Eye (tissue), 1 donor: ENCODE measurements at places on chromosomes 6 and 20.

DNA sequence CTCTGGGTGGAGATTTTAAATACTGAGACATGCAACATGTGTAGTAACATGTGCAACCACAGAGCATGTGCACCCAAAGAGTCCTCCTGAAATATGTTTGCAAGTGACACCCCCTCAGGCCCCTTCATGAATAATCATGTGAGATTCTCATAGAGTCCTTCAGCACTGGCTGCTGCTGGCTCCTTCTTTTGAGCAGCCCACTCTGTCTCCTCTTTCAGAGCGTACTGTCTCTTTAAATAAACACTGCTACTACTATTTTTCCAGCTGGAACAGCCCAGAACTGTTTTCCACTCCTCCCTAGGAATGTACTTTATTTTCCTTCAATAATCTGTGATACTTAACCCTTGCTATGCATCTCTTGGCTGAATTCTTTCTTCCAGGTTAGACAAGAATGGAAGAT, 42.0 kb downstream of the HLA-DRB5 start:
- no peak for DNase-seq

GRCh38 chr6:29763491-29764289, 40.5 kb downstream of the HLA-F start:
- no peak for DNase-seq

- no peak for DNase-seq
Measured at GRCh38 chr20:62646851-62647520, 4.7 kb downstream of the SLCO4A1 start.

DNA sequence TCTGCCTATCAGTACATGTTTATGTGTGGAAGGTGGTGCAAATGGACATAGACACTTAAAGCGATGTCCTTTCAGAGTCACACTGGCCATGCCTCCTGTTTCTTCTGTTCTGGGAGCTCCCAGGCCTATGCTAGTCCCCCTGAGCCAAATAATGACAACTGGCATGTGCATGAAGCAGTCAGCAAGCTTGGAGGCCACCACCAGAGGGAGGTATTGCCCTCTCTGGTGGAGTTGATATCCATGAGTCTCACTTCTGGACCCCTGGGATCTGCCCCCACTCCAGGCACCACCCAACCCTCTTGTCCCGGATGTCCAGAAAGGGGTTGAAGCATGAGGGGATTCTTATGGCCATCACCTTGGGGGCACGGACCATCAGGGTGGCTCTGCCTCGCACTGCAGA, 172.2 kb downstream of the AIG1 start:
- no peak for DNase-seq

DNA sequence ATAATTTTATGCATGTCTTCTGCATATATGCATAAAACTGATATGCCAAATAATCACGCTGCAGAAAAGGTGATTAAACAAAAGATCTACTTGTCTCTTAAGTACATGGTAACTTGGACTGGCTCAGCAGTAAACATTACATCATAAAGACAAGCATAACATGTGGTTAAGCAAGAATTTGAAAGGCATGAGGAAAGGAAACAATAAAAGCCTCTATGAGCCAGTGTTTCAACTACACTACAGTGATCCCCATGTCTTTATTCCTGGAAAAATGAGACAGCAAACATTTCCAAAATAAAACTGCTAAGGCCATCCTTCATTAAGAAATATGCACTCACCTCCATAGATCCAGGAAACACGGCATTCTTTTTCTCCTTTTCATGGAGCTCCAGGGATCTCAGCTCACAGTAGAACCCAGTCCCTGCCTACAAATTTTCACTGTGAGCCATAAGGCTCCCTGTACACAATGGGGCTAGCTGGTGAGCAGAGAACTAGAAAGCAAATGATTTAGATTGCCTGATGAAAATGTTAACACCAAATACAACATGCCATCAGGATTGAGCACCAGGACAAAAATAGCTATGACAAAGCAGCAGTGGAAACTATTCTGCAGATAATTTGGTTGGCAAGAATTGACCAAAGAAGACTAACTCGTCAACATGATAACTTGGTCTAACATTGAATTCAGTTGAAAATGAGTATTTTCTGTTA, 156.1 kb downstream of the COL21A1 start:
- DNase-seq, result peak; percentile 27

DNA sequence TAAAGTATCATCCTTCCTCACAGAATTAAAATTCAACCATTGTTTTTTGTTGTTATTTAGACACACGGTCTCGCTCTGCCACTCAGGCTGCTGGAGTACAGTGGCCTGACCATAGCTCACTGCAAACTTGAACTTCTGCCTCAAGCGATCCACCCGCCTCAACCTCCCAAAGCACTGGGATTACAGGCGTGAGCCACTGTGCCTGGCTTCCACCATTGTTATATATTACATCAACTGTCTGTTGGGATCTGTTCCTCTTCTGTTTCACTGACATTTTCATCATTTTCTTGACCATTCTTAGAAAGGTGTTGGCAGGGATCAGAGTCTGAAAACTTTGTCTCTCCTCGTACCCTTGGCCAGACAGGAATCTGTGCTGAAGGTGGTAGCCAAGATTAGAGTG, 21.3 kb upstream of the TULP1 start:
- DNase-seq, result no peak

GRCh38 chr6:95767897-95768463, 190.6 kb downstream of the MANEA start:
- DNase-seq, result no peak

- no peak for DNase-seq
Measured at GRCh38 chr6:138986578-138986977, 1.5 kb downstream of the REPS1 start.

DNA sequence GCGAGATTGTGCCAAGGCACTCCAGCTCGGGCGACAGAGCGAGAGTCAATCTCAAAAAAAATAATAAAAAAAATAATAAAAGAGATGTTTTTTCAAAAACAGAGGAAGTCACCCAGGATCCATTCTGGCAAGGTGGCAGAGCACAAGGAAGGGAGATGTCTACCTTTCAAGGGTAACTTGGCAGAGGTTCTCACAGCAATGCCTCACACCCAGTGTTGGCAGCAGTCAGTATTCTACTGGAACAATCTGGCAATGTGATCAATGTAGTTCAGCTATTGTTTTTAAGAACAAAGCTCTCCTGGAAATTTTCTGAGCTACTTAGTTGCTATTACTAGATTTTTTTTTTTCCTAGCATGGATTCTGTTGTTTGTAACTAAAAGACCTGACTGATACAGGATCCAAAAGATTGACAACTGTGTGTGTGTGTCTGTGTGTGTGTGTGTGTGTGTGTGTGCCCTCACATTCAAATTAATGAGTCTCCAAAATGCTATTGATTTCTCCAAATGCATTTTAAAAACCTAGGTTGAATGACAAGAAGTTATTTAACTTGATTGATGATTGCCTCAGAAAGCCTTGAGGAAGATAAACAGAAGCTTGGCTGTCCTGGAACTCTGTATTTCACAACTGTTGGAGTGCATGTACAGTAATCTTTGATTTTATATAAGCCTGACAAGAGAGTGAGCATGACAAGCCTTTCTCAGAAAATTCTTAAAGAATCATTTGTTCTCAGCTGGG, 114.1 kb upstream of the RREB1 start:
- DNase-seq, result no peak

DNA sequence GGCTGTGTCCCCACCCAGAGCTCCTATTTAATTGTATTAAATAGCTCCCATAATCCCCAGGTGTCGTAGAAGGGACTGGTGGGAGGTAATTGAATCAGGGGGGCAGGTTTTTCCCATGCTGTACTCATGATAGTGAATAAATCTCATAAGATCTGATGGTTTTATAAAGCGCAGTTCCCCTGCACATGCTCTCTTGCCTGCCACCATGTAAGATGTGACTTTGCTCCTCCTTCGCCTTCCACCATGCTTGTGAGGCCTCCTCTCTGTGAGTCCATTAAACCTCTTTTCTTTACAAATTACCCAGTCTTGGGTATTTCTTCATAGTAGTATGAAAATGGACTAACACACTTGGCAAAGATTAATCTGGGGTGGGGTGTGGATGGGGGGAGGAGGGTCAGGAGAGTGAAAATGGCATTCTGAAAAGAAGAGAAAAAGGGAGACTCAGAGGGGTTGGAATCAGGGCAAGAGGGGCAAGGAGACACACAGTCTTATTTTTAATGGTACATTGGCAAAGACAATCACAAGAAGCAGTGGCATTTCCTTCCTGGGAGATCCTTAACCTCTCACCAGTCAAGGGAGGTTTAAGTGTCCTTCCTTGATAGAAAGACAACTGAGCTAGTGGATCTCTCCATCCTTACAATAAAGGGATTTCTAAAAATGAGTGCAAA, 37.5 kb upstream of the NOX3 start:
- DNase-seq, result no peak

DNA sequence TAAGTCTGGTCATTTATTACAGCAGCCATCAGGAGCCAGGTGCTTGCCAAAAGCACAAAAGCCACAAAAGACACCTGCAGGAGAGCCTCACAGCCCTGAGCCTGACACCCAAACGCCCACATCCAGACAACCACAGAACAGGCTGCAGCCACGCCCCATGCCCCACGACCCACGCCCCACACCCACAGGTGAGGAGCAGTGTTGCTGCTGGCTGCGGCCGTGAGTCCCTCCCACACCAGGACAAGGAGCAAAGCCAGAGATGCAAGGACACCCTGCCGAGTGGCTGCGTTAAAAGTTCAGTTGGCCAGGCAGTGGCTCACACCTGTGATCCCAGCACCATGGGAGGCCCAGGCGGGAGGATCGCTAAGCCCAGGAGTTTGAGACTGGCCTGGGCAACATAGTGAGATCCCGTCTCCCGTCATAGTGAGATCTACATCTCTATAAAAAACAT, 43.0 kb downstream of the SLC2A4RG start:
- DNase-seq, result no peak

GRCh38 chr20:8909596-8909995, 159.3 kb upstream of the PLCB4 start:
- no peak for DNase-seq

- peak; percentile 56 for DNase-seq
Measured at GRCh38 chr6:111175109-111175508, 87.8 kb downstream of the SLC16A10 start.

DNA sequence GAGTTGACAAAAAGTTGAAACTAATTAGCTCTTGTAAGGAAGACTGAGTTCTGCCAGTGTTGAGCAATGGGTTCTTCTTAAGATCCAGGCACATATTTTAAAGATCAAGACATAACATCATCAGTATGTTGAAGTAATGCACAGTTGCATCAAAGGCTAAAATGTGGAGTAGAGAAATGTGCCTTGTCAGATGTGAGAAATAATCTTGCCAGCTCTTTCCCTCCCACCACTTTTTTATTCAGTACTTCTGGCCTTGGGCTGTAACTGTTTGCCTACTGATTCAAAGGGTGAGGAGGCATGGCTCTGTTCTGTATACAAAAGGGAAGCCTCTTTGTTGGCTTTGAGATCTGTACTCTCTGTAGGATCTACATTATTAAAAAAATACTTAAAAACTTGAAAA, 13.1 kb downstream of the PKIB start:
- DNase-seq, result no peak

GRCh38 chr6:167532410-167533288, 207.8 kb downstream of the TTLL2 start:
- peak; percentile 58 for DNase-seq

DNA sequence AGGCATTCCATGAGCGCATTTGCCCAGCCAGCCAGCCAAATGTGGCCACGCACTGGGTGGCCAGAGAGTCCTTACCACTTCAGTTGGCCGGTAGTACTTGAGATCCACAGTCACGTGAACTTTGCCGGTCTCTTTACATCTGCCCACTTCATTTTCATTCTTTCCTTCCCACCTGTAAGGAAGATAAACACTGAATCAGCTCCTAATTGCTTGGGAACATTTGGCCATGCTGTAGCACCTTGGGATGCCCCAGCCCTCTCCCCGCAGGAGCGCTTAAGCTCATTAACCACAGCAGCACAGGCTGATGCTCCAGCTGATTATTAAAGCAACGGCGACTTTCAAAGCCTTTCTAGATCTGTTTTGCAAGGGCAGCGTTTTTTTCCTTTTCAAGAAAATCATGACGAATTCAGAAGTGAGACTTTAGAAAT, 116.6 kb downstream of the FOXC1 start:
- DNase-seq, result peak; percentile 65

DNA sequence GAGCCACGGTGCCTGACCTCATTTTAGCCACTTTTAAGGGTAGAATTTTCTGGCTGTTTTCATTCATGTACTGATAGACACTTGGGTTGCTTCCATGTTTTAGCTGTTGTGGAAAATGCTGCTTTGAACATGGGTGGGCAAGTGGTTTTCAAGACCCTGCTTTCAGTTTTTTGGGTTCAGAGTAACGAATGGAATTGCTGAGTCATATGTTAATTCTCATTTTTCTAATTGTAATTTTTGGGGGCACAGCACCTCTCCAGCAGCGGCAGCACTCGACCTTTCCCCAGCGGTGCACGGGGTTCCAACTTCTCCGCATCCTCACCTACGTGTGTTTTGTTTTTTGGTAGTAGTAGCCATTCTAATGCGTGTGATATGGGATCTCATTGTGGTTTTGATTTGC, 5.4 kb downstream of the NQO2 start:
- DNase-seq, result no peak

GRCh38 chr6:97850458-97851212, 567.6 kb upstream of the MMS22L start:
- peak; percentile 91 for DNase-seq

- DNase-seq, result peak; percentile 85
Measured at GRCh38 chr20:36833275-36834020, 42.5 kb upstream of the TLDC2 start.

DNA sequence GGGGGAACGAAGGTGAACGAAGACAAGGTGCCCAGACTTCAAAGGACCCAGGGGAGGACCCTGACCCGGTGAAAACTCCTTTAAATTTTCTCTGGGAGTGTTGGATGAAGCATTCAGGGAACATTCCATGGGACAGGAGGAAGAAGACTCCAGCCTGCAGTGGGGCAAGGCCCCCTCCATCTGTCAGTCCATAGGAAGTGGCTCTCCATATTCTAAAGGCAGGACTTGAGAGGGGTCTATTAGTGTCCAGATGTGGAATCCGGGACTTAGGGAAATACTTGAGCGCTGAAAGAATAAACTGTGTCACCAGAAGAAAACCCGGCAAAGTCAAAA, 3.2 kb upstream of the BPIFA2 start:
- DNase-seq, result no peak

DNA sequence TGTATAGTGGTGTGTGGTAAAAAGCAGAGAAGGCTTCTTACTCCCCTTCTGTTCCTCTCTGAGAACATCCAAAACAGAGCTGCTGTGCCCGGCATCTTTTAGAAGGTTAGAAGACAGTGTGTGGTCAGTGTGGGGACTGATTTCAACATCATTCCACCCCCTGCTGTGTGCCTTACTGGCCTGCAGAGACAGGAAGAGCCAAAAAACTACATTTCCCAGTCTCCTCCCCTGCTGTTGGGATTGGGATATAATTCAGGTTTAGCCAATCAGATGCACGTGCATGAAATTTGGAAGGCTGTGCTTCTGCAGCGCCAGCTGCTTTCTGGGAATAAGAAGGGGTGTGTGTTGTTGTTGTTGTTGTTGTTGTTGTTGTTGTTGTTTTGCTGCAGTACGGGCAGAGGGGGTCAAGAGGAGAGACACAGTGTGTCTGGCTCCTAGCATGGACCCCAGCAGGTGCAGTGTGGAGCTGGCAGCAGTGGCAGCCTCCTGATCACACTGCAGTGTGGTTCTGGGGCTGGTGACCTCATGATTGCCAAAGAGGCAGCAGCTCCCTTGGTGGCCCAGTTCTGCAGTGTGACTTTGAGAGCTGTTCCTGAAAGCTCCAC, 74.7 kb downstream of the MRPL14 start:
- DNase-seq, result peak; percentile 61

- no peak for DNase-seq
Measured at GRCh38 chr6:169165561-169166300, 87.9 kb downstream of the THBS2 start.

GRCh38 chr6:112799889-112800288, 452.8 kb downstream of the RFPL4B start:
- no peak for DNase-seq

GRCh38 chr6:131424475-131424874, 148.6 kb upstream of the ARG1 start:
- no peak for DNase-seq
